ENCODE measurements at places on chromosomes 2 and 18. TPM values are rescaled to one million over a fixed set of nuclear protein-coding genes. Genes with fewer than 3 reads are reported as not detected.

NUP35 gene
- 27.0 TPM for total RNA-seq

DNA sequence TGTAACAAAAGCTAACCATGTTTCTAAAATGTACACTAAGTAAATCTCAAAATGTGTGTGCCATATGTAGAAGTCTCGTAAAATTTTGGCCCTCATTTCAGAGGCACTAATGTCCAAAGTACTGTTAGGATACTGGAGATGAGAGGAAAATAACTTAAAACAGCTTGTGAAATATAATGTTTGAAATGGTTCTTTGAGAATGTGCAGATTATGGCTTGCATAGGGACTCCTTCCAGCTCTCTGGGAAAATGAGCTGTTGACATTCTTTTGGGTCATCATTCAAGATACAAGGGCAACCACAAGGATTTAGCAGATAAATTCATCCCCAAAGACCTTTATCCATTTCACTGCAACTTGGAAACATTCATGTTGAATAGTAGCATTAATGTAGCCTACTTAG, 38.1 kb upstream of the OTX1 start:
- no peak for DNase-seq

DNA sequence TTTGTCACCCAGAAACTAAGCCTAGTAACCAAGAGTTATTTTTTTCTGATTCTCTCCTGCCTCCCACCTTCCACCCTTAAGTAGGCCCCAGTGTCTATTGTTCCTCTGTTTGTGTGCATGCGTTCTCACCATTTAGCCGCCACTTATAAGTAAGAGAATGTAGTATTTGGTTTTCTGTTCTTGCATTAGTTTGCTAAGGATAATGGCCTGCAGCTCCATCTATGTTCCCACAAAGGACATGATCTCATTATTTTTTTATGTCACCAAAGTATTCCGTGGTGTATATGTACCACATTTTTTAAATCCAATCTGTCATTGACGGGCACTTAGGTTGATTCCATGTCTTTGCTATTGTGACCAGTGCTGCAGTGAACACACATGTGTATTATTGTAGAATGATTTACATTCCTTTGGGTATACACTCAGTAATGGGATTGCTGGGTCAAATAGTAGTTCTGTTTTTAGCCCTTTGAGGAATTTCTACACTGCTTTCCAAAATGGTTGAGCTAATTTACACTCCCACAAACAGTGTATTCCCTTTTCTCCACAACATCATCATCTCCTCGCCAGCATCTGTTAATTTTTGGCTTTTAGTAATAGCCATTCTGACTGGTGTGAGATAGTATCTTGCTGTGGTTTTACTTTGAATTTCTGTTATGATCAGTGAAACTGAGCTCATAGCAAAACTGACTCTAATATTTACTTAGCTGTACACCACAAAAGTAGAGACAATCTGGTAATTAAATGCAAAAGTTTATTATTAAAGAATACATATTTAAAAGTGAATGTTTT, 660.1 kb upstream of the SLC8A1 start:
- DNase-seq: no peak

INHA gene
- total RNA-seq: 9.1 TPM

GRCh38 chr2:52402128-52402527, 1365.5 kb upstream of the CHAC2 start:
- DNase-seq: no peak

- no peak for DNase-seq
Observed at GRCh38 chr2:42918671-42919318, 126.4 kb upstream of the HAAO start.

DNA sequence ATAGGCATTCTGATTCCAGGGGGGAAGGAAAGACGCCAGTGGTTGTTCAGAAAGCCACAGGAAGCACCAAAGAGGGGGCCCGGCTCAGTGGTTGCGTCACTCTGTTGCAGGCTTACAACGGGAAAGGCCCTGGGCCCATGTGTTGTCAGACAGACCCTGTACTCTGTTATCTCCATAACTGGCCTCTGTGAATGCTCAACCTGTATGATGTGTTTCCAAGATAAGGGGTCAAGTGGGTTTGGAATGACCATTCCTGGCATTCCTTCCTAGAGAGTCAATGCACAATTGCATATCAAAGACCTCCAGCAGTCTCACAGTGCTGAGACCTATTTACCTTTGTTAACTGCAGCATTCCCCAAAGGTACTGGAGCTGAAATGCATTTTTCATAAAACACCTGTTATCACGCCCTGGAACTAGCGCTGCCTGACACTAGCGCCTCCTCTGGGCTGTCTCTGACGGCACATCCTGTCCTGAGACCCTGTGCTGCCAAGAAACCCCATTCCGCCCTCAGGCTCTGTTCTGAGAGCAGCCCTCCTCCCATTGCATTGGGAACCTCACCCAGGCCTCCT, 13.2 kb upstream of the LRRFIP1 start:
- peak; percentile 91 for DNase-seq

ZNF519 gene
- total RNA-seq: 23.8 TPM

- DNase-seq: no peak
Observed at GRCh38 chr2:134217351-134217750, 36.5 kb upstream of the MGAT5 start.

- no peak for DNase-seq
Observed at GRCh38 chr2:80288576-80288975, 16.0 kb downstream of the LRRTM1 start.

DNA sequence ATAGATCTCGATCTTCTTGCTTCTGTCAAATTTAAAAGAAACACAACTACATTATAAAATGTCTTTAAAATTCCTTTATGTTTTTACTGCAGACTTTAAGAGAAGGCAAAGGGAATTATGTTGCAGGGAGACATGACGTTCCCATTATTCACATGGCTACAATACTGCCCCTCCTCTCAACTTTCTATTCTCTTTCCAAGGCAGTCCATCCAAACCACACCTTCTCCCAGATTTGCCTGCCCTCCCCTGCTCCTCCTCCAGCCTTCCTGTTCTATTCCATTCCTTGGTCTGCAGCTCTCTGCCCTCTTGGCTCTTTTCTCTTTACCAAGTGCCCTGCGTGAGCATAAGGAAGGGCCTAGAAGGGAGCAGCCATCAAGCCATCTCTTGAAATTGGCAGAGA, 61.3 kb downstream of the NABP1 start:
- no peak for DNase-seq

ATG9A gene
- total RNA-seq: 56.0 TPM

GRCh38 chr2:206983161-206983859, 44.0 kb downstream of the CPO start:
- peak; percentile 61 for DNase-seq

UPP2 gene
- not detected for total RNA-seq

DNA sequence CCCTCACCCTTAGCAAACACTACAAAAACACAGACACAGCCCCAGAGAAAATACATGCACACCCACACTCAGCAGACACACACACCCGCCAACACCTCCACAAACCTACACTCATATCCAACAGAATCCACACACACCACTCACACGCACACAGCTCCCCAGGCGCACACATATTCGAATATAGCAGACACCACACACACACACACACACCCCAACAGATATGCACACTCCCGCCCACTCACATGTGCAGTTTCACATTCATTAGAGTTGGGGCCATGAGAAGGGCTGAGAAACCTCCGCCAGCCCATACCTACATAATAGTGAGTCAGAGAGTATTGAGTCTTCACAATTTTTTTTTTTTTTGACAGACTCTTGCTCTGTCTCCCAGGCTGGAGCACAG, 29.4 kb upstream of the NOTO start:
- no peak for DNase-seq

DNA sequence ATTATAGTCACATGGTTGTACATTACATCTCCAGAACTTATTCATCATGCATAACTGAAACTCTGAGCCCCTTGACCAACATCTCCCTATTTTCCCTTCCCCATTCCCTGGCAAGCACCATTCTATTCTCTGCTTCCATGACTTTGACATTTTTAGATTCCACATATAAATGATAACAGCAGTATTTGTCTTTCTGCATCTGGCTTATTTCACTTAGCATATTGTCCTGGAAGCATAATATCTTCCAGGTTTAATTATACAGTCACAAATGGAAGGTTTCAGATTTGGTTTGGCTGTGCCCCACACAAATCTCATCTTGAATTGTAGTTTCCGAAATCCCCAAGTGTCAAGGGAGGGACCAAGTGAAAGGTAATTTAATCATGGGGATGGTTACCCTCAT, 626.9 kb upstream of the PKDCC start:
- no peak for DNase-seq

DNA sequence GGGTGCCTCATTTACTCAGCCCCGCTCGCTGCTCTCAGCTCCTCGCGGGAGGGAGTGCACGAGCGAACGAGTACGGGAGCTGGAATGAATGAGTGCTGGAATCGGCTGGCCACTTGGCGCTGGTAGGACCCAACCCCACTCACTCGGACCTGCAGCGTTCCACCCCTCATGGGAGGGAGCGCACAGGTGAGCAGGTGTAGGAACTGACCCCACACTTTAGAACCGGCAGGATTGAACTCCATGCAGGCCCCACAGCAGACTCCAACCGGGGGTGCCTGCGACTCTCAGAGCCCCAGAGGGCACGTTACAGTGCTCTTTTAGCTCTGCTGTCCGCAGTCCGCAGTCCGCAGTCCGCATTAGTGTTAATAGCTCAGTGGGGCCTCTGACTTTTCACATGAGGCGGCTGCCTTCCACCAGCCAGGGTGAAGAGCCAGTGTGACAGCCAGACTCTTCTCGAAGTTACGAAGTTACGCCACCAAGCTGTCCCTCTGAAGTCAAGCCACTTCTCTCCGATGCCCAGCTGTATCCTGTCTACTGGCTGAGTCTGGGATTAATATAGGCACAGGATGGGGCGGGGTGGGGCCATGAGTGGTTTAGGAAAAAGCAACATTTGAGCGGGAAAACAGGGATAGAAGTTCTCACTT, 102.7 kb upstream of the ARHGAP15 start:
- DNase-seq: no peak

AFF3 gene
- total RNA-seq: not detected

GRCh38 chr2:153299217-153299616, 179.3 kb downstream of the RPRM start:
- DNase-seq: no peak

DNA sequence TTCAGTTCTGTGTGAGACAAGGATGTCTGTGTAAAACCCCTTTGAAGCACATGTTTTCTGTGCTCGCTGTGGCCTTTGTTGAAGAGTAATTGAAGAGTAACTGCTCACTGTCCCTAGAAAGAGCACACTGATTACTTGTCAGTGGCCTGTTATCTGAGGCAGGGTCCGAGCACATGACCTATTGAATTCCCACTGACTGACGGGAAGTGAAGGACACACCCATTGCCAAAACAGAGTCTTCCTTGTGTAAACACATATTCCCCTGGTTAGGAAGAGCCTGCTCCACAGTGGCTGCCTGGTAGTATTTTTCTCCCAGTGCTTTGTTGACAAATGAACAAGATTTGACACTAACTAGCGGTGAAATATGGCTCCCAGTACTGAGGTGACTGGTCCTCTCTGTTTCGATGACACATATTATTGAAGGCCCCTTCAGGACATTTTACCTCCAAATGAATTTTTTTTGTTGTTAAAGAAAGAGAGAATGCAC, 148.5 kb upstream of the GYPC start:
- no peak for DNase-seq

PCARE gene
- total RNA-seq: not detected

- no peak for DNase-seq
Observed at GRCh38 chr2:71361631-71362030, 30.0 kb downstream of the ZNF638 start.

KIAA2012 gene
- total RNA-seq: not detected

DNA sequence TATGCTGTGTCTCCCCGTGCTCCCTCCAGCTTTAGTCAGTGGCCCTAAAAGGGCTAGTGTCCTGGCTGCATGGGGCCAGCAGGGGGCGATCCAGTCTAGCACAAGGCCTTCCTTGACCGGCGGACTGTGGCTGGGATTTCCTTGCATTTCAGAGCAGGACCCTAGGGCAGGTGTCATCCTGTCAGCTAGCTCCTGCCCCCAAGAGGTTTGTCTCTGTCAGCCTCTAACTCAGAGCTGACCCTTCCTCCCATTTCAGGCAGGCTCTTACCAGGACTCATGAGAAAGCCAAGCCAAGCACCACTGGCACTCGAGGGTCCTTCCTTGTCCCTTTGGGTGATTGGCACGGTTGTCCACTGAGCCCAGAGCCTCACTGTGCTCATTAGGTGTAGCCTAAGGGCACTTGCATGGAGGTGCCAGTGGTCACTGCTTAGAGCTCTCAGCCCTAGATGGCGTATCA, 140.3 kb downstream of the RPIA start:
- DNase-seq: no peak

DNA sequence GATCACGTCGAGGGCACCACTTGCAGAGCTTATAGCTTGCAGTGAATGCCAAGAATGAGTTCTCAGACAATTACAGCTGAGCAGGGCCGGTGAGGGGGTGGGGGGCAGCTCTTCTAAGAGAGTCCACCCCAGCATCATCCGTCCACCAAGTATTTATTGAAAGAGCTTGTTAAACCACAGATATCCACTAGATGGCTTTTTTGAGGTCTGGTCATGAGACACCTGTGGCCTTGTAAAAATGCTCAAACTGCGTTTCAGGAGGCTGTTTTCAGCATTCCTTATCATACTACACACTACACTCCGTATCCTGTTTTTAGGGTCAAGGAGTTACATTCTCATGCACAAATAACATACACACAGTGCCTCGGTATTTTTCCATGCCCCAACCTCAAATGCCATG, 51.5 kb downstream of the DNAJC10 start:
- DNase-seq: no peak

DNA sequence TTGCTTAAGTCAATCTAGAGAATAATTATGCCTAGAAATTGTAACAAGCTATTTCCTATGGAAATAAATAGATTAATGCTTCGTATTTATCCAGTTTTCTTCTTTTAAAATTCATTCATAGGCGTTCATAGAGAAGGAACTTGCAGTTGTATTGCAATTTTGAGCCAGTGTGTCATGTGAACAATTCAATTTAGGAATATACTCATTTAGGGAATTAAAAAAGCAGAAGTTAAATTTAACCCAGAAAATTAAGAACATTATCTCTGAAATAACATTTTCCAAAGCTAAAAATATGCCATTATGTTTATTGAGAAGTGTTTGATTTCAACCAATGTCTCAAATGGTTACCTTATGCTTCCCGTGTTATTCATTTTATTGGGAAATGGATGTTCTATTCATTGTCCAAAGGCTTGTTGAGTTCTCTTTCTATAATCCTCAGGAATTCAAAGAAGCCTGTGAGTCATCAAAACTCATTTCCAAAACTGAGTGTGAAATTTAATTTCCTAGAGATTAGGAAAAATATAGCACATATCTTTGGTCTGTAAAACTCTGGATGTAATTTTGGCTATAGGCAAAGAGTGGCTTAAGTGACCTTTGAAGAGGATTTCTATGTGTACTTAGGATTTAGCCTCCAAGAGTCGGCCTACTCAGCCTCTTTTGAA, 99.7 kb downstream of the SLC8A1 start:
- DNase-seq: no peak

GRCh38 chr2:222290736-222291484, 7.9 kb downstream of the PAX3 start:
- DNase-seq: no peak

GRCh38 chr2:102708847-102709559, 52.8 kb upstream of the TMEM182 start:
- peak; percentile 47 for DNase-seq

IL1RN gene
- total RNA-seq: 5.0 TPM

Measured in PC-9 (cell line).